ENCODE measurements at places on chromosomes 13 and 19.

GRCh38 chr19:46489445-46490272 is 6.0 kb downstream of the PNMA8B start:
- DNase-seq: no peak

DNA sequence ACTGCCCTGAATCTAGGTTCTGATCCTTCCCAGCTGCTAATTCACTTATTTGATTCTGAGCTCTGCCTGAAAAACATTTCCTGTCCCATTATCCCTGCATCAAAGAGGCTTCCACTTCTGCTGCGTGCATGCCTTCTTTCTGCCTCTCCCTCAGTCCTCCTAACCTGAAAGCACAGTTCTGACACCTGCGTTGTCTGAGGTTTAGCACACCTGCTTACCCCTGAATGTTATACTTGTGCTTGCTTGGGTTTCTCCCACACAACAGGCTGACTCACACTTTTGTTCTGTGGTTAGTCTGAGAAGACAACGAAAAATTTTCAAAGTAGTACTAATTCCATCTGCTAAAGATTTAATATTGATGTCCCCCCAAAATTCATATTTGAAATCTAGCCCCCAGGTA is 3.1 kb upstream of the SOHLH2 start:
- no peak for DNase-seq

DNA sequence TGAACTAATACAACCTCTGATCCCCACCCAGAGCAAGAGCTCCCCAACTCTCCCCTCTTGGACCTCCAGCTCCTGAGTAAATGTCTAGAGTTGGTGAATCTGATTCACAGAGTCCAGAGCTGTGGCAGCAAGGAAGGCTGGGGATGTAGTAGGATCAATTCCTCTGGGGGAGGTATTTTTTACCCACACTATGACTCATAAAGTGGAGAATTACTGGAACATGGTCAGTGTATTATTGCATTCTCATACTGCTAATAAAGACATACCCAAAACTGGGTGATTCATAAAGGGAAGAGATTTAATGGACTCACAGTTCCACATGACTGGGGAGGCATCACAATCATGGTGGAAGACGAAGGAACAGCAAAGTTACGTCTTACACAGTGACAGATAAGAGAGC is 496.7 kb downstream of the EFNB2 start:
- no peak for DNase-seq

DNA sequence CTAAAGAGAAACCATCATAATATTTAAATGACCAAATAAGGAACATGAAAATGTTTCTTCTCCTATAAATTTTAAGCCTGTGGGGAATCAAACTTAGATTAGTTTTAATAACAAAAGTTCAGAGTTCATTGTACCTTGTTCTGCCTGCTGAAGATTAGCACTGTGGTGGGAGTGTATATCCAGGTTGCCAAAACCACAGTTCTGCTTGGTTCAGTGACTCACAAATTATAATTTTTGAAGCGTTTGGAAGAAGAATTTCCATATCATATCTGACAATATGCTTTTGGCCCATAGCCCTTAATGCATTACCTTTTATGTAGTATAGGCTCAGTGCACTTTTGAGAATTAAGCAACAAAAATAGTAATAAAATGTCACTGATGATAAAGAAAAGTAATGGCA is 545.2 kb downstream of the GPC6 start:
- DNase-seq: no peak

- DNase-seq: no peak
Observed at GRCh38 chr13:67078062-67078461, 152.1 kb downstream of the PCDH9 start.

GRCh38 chr13:112143046-112143752 is 76.2 kb downstream of the SOX1 start:
- DNase-seq: no peak

GRCh38 chr13:92821324-92821723 is 405.3 kb upstream of the GPC6 start:
- DNase-seq: no peak

DNA sequence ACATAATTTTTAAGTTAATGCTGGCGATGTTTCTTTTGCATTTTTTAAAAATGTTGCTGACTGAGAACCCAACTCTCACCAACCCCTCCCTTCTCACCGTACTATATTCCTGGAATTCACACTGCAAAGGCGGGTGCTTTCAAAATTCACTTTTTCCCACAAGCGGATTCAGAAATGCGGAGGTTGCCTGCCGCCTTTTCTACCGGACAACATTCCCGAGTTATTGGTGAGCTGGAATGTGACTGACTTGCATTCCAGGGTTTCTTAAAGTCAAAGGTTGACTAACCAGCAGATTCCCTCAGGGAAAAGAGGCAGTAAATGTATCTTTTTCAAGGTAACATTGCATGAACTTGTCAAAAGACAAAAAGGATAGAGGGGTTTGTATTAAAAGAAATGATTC is 113.3 kb downstream of the RAB20 start:
- DNase-seq: no peak

GRCh38 chr13:69872321-69873047 is 235.1 kb upstream of the ATXN8OS start:
- no peak for DNase-seq

DNA sequence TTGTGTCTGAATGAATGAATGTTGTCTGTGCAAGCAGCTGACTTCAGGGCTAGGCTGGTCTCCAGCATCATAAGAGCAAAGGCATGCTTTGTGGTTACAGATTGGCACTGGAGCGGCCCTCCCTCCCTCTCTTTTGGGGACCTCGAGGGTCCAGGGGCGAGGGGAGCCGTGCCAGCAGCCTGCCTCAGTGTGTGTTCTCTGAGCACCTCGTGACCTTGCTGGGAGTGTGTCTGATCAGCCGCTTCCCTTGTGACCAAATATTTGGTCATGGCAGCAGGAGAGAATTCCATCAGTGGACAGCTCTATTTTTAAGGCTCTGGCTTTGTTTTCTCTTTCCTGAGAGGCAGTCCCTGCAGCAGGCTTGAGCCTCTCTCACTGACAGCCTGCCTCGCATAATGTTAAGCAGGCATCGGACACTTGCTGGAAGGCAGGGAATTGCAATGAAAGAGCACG is 329.7 kb downstream of the UQCRFS1 start:
- no peak for DNase-seq

DNA sequence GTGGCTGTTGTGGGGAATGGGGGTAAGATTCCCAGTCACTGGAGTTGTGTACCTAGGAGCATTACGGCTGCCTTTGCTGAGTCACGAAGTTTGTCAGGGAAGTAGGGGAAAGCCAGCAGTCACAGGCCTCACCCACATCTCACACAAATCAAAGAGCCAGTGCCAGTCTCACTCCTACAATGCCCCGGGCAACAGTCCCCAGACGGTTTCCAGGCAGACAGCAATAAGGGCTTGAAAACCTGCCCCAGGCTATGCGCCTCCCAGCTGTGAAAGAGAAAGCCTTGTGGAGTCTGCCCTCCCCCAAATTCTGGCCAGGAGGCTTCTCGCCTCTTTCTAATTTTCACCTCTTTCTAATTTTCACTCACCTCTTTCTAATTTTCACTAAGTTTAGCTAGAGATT is 142.3 kb upstream of the EDNRB start:
- no peak for DNase-seq

GRCh38 chr13:75415694-75416093 is 66.3 kb downstream of the TBC1D4 start:
- DNase-seq: no peak

DNA sequence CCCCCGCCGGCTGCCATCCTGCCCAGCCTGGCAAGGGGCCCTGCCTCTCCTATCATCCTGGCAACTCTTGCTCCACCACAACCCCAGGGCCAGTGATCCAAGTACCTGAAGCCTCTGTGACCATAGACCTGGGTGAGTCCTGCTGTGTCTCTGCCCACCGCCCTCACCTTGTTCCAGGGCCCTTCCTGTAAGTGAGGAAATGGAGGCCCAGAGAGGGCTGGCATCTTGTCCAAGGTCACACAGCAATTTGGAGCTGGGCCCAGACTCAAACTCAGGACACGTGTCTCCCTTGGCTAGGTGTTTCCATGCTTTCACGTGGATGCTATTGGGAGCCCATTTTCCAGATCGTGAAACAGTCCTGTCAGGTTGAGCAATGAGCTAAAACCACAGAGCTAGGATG is 3.7 kb downstream of the CREB3L3 start:
- DNase-seq: no peak

DNA sequence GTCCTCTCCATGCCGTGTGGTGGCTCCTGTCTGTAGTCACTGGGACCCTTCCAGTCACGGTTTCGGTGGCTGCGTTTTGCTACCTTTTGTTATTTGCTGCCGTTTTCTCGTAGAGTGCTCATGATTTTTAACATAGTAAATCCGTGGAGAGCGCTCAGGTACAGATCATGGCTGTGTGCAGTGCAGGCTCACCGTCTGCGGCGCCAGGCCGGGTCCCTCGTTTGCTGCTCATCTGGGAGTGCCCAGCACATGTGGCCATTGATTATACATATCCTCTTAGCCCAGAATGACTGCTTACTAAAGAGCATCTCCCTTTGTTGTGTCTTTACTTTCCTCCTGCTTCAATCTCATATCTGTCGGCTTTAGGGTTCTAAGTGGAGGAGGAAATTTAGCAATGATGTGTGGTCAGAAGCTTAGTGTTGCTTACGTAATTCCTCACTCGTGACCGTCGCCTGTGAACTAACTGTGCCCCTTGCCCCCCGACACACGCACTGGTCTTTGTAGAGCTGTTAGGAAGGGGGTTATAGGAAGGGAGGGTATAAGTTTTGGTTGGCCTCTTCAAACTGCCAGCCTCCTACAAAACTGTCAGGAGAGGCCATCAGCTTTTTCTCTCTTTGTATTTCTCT is 31.8 kb downstream of the TFDP1 start:
- no peak for DNase-seq

DNA sequence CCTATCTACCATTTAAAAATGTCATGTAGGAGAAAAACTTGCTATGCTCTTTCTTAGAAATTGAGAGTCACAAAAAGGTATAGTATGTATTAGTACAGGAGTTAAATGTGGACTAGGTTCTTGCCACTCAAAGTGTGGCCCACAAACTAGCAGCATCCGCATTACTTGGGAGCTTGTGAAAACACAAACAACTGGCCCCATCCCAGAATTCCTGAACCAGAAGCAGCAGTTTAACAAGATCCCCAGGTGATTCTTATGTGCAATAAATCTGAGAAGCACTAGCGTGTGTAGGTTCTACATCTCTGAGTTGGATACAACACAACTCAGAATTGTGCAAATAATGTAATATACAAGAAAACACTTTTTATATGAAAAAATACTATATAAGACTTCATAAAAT is 325.9 kb downstream of the DCT start:
- no peak for DNase-seq

- DNase-seq: no peak
Observed at GRCh38 chr13:109476001-109476400, 310.4 kb downstream of the IRS2 start.

GRCh38 chr13:102289606-102290005 is 112.2 kb downstream of the FGF14 start:
- DNase-seq: no peak

DNA sequence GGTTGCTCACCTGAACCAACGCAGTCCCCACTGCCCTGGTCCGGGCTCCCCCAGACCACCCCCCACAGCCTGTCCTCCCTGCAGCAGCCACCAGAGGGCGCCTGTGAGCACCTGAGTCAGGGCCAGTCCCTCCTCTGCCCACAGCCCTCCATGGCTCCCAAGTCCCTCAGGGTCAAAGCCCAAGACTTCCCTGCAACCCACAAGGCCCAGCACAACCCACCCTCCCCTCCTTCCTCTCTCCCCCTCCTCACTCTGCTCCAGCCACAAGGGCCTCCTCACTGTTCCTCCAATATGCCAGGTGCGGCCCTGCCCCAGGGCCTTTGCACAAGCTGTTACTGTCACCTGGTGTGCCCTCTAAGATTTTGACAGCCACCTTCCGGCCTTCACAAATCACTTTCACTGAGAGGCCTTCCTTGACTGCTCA is 10.9 kb downstream of the GNA15 start:
- no peak for DNase-seq

GRCh38 chr13:69956839-69957238 is 150.8 kb upstream of the ATXN8OS start:
- DNase-seq: no peak

GRCh38 chr13:114129649-114130062 is 2.8 kb downstream of the RASA3 start:
- no peak for DNase-seq

GRCh38 chr13:99191900-99192399 is 8.7 kb upstream of the UBAC2 start:
- DNase-seq: no peak

DNA sequence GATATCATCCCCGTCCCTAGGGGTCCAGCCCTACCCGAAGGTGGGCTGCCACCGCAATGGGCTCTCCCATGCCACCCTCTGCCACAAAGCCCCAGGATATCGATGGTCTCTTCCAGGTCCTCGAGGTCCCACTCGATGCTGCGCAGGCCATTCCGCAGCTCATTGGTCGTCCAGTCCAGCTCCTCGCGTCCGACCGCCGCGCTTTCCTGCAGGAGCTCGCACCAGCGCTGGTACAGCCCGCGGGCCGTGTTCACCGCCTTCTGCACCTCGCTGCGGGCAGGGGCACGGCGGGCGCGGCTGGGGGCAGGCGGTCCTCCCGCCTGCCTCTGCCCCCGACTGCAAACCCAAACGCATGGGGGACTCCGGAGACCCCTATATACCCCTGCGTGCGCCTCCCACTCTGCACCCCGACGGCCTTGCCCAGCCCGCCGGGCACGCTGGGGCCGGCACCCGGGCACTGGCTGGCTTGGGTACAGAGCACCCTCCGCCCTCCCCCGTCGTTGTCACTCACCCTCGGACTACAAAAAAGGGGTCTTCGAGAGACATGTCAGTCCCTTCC is 468 bp downstream of the STX10 start:
- no peak for DNase-seq

DNA sequence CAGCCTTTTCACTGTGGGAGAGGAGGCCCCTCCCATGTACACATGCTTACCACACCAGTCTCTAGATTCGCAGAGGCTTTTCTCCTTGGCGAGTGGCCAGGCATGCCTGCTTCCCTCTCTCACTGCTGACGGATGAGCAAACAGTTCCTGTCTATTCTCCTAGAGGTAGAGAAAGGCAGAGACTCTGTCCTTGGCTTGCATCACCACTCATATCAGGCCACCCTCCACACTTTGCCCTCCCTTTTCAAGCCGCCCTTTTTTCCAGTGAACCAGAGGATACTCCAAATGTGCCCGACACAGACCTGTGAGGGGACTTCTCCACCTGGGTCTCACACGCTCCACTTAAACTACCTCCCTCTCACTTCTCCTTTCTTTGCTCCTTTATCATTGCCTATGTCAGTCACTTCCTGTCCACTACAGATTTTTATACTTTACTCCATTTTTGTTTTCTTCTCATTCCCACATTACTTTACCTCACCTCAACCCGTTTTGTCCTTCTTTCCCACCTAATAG is 284.6 kb downstream of the DNAJC15 start:
- DNase-seq: no peak

GRCh38 chr13:90293793-90294361 is 1053.6 kb upstream of the MIR17HG start:
- no peak for DNase-seq

GRCh38 chr13:31945202-31945961 is 86.2 kb upstream of the FRY start:
- no peak for DNase-seq

GRCh38 chr13:91648012-91648411 is 249.6 kb downstream of the GPC5 start:
- no peak for DNase-seq
